ENCODE measurements at places on chromosomes 2 and 18.

DNA sequence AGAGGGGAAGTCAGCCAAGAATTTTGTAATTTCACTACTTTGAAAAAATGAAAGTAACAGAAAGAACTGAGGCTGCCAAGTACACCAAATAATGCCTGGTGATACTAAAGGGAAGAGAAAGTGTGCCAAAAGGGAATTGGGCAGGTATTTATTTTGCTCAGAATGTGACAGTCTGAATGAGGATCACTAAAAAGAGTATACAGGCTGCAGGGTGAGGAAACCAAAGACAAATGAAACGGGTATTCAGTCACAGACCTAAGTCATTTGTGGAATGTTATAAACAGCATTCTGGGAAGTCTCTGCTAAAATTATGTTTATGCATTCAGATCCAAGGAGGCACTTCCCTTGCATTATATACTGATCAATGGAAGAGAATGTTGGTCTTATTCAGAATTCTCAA, 418.6 kb upstream of the SLC39A10 start:
- no peaks in the 10 kb centered on the region for H3K27me3 ChIP-seq
- H3K36me3 ChIP-seq: no peaks in the 10 kb centered on the region
- DNase-seq: no peak
- no peak overlapping the region for H3K4me3 ChIP-seq
- H3K4me1 ChIP-seq: no peaks in the 10 kb centered on the region

DNA sequence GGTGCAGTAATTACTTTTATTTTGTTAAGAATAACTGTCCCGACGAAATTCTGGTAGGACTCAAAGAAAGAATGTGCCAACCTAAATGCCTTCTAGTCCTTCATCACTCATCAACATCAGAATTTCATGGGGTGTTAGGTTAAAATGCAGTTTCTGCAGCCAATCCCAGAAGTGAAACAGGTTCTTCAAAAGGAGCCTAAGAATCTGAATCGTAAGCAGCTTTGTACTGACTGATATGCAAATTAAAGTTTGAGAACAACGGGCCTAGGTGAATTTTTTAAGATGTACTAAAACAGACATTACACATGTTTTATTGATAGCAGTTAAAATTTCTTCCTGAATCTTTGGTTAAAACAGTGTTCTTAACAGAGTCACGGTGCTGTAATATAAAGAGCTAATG, 140.3 kb upstream of the ZC3H15 start:
- no peaks in the 10 kb centered on the region for H3K27me3 ChIP-seq
- no peaks in the 10 kb centered on the region for H3K4me1 ChIP-seq
- H3K36me3 ChIP-seq: no peaks in the 10 kb centered on the region
- H3K27ac ChIP-seq: no peak overlapping the region
- H3K4me3 ChIP-seq: no peak overlapping the region

- H3K4me1 ChIP-seq: no peaks in the 10 kb centered on the region
- H3K36me3 ChIP-seq: no peaks in the 10 kb centered on the region
- H3K4me3 ChIP-seq: no peak overlapping the region
- no peak for DNase-seq
These were observed 12.1 kb downstream of the NEURL3 start for GRCh38 chr2:96493072-96493471.

GRCh38 chr2:194100201-194100600, 1556.8 kb upstream of the SLC39A10 start:
- H3K4me1 ChIP-seq: no peaks in the 10 kb centered on the region
- H3K27ac ChIP-seq: no peak overlapping the region
- no peaks in the 10 kb centered on the region for H3K36me3 ChIP-seq
- no peaks in the 10 kb centered on the region for H3K27me3 ChIP-seq
- no peak overlapping the region for H3K4me3 ChIP-seq

DNA sequence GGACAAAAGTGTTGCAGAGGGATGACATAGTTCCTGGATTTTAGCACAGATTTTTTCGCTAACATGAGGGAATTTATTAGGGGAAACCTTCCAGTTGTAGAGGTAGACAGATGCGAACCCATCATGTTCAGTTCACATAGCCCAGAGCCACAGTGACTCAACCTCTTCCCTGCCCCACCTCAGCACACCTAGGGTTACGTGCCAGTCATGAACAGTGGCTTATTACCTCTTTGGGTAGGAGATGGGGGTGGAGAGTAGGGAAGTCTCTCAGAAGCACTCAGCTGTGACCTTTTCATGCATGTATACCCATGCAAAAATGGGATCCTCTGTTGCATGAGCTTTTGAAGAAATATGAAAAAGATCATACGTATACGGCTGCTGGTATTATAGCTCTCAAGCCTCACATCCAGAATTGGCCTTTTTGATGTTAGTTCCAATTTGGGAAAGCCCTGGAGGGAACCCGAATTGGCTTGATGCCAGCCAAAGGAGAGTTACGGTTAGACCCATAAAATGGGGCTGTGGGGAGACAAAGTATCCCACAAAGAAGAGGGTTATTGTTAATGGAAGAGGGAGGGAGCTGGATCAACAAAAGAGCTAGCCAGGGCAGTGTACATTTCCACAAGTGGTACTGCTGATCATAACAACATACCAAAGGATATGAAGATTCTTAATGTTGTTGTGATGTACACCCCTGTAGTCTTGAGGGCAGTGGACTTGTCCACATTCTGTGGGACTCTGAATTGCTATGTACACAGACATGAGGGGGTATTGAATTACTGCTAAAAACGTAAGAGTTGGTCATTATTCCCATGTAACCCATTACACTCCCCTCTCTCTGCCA, 4.9 kb downstream of the TANC1 start:
- H3K27me3 ChIP-seq: no peaks in the 10 kb centered on the region
- peaks cover 3% of the 10 kb centered on the region for H3K4me1 ChIP-seq
- DNase-seq: peak; percentile 36
- no peak overlapping the region for H3K27ac ChIP-seq
- H3K36me3 ChIP-seq: no peaks in the 10 kb centered on the region
- H3K4me3 ChIP-seq: no peak overlapping the region

GRCh38 chr2:204538182-204539018, 6.9 kb upstream of the PARD3B start:
- H3K4me3 ChIP-seq: no peak overlapping the region
- DNase-seq: peak; percentile 40
- no peaks in the 10 kb centered on the region for H3K36me3 ChIP-seq
- H3K4me1 ChIP-seq: peaks cover 8% of the 10 kb centered on the region
- H3K27ac ChIP-seq: peak overlapping the region; percentile 33

GRCh38 chr2:180481998-180482397, 474.9 kb upstream of the CWC22 start:
- no peaks in the 10 kb centered on the region for H3K4me1 ChIP-seq
- H3K4me3 ChIP-seq: no peak overlapping the region
- no peaks in the 10 kb centered on the region for H3K36me3 ChIP-seq
- no peaks in the 10 kb centered on the region for H3K27me3 ChIP-seq
- peak; percentile 7 for DNase-seq
